ENCODE measurements at places on chromosomes 7 and 10. TPM values are rescaled to one million over a fixed set of nuclear protein-coding genes. Genes with fewer than 3 reads are reported as not detected.

- no peak for DNase-seq
These were observed 20.1 kb downstream of the GLCCI1 start for GRCh38 chr7:7988706-7989105.

GRCh38 chr10:24483701-24484100 lies 240.0 kb downstream of the ARHGAP21 start:
- peak; percentile 35 for DNase-seq

DNA sequence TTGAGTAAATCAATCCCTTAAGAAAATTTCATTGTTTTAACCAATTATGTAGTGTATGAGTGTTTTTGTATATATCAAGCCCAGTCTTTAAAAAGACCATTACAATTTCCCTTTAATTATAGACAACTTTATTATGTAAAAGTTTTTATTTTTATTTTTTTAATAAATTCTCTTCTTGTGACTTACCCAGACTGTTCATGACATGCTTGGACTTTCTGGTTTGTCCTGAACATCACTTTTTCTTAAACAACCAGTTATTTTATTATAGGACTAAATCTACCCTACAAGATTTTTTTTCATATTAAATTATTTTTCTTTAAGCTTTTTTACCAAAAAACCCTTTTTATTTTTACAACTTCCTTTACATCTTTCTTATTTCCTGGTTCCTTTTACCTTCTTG lies 410.4 kb downstream of the ATRNL1 start:
- DNase-seq: no peak

Gene NEURL1
- 7.9 TPM for total RNA-seq

- no peak for DNase-seq
These were observed 729.4 kb downstream of the SORCS1 start for GRCh38 chr10:106435081-106435480.

DNA sequence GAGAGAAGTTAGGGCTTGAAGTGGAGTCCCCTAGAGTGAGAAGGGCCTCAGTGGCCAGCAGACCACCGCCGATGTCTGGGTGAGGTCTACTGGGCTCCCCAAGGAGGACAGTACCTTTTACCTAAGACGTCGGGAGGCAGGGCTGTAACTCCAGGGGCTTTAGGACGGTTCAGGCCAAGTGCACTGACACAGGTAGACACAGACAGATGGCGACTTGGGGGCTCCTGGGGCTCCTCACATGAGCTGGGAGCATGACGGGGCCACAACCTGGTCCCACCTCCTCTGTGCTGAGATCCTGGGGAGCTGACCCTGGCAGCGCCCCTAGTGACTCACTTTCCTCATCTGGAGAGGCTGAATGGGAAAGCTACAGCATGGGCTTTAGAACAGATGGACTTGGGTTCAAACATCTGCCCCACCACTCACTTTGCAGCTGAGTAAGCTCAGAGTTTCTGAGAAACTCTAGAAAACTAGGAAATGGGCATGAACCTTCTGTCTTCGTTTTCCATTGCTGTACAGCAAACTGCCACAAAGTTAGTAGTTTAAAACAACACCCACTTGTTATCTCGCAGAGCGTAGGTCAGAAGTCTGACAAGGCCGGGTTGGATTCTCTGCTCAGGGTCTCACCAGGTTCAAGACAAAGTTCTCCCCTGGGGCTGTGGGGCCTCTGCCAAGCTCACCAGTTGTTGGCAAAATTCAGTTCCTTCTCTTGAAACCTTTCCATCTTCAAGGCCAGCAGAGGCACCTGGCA lies 4.7 kb upstream of the COMTD1 start:
- DNase-seq: peak; percentile 28

- DNase-seq: peak; percentile 24
These were observed 31.5 kb upstream of the PPP2R2D start for GRCh38 chr10:131869344-131869743.

Gene ENTPD1
- 0.92 TPM for total RNA-seq
